ENCODE measurements at places on chromosomes 5 and 9.
A peak's percentile ranks its signal among the peaks of the same experiment; 100 is the strongest.

DNA sequence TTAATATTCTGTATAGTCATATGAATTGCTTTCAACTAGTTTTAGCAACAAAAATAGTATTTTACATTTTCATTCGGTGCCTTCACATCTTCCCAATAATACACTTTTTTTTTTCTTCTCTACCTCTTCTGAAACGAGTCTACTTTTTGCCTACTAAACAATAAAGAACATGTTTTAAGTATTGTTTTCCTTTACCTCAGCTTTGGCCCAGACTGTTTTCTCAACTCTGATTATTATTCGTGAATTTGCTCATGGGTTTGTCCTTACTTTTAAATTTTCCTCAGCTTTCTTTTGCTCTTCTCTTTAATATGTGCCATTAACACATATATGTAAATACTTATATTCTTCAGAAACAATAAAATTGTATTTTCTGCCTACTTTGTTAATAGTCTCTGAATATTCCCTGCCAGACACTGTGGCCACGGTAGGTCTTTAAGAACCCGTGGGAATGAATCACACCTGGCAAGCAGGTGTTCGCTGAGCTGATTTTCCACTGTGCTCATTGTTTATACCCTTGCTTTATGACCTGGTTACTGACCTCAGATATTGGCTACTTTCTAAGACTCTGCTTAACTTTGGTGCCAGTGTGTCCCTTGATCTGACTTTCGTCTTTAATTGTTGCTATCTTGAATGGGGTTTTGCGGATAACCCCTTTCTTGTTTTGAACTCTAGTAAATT lies 49.1 kb downstream of the FAM170A start:
- DNase-seq = no peak

DNA sequence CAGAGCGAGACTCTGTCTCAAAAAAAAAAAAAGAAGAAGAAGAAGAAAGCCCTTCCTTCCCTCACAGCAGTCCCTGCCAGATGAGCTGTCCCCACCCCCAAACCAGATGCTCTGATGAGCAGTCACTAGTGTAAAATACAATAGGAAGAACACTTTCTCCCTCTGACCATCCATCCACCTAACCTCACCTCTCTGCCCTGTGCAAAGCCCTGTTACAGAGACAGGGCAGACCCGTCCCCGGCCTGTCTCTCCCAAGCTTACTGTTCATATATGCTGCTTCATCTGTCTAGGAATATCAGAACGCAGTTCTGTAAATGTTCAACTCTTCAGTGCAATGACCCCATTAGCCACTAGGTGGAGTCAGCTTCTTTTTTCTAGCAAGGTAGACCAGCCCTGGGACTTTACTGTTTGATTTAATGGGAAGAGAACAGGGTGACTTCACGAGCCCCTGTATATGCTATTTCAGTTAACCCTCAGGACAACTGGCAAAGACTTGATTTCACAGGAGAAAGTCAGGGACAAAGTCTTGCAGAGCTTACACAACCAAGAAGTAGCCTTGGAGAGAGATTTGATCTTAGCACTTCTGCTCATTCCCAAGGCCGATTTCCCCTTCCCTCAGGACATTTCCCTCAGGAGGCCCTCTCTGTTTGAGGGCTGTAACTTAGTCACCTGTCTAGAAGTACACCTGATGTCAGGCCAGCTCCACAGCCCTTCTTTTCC lies 14.9 kb upstream of the FGFR4 start:
- peak; percentile 76 for DNase-seq

DNA sequence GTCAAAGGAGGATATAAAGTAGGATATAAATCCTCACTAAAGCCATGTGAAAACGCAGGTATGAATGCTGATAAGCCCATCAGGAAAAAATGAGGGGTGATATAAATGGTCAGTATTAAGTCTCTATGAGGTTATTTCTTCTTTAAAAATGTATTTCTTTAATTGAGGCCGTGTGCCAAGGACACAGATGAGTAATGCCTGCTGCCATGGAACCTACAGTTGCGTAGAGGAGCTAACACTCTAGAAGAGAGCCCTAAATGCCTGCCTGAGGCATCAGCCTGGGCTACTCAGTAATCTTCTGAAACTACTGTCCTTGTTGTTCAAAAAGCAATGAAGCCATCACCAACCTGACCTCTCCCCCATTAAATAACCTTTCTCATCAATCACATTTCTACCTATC lies 84.9 kb downstream of the KLHL3 start:
- no peak for DNase-seq

- DNase-seq = no peak
Measured at GRCh38 chr5:56310711-56311204, 77.6 kb upstream of the ANKRD55 start.

DNA sequence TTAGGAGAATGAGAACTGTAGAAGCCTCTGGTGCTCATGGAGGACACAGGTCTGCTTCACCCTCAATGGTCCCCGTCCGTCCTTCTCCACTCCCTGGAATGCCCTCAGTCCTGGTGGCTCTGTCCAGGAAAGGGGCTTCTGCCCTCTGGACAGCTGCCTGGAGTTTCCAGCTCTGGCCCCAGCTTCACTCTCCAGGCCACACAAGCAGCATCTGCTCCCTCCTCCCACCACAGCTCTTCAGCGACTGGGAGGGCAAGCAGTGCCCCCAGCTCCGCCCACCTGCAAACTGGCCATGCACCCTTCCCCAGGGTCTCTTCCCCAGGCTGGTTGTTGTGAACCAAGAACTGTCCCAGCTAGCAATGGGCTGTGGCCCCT lies 4.7 kb downstream of the SARDH start:
- no peak for DNase-seq

DNA sequence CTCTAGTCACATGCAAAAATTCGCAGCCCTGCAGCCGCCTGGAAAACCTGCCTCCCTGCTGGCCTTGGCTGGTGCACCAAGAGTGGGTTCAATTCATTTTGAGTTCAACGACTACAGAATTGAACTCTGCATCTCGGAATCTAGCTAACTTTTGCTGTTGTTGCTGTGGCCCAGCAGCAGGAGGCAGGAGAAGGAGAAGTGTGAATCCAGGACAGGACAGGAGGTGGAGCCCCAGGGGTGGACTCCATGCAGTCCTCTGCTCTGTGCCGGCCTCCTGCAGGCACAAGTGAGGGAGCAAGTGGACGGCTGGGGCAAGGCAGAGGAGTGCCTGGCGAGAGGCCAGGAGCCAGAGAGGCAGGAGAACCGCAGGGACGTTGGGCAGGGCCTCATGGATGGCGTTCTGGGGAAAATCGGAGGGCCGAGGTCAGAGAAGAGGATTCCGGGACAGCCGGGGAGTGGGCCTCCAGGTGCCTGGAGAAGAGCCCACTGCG lies 214.2 kb downstream of the FANCC start:
- no peak for DNase-seq

All from NCI-H1694 treated with DMSO at 0.1 percent for 48 hours (cell line).